Kidney glomerular epithelial cell (primary cell): ENCODE measurements at places on chromosomes 12 and 14.

DNA sequence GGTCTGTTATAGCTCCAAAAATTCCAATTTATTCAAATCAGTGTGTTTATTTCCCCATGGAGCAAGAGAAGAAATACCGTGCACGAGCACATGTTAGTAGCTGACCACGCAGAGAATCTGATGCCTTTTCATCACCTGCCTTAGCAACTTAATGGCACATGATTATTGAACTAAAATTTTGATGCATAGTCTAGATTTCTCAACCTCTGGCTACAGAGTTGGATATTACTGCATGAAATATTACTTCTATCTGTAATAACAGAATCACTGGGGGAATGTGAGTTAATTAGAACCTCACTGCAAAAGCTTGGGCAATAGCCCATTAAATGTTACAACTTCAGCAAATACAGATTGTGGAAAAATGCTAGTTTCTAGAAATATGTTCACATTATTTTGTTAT is 335.8 kb downstream of the FLRT2 start:
- no peak for DNase-seq

DNA sequence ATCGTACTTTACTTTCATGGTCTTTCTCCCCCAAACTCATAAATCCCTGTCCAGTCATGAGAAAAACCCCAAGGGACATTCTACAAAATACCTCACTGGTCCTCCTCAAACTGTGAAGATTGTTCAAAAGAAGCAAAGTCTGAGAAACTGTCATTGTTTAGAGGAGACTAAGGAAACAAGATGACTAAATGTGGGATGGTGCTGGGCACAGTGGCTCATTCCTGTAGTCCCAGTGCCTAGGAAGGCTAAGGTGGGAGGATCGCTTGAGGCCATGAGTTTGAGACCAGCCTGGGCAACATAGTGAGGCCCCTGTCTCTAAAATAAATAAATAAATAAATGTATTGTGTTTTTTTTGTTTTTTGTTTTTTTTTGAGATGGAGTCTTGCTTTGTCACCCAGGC is 74.2 kb upstream of the SCAF11 start:
- DNase-seq, result no peak

DNA sequence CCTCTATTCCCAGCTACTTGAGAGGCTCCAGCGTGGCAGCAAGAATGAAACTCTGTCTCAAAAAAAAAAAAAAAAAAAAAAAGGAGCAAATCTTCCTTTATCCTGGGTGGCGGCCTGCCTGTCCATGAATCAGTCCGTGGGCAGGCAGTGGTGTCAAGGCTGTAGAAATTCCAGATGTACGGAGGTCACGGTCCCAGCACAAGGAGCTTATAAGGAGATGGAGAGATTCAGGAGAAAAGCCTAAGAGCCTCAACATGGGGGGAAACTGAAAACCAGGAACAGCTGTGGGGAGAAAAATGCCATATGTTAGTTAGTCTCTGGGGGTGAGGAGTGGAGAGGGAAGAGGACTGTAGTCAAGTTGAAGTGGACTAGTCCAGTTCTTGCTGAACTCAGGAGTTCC is 130.5 kb upstream of the CRY1 start:
- no peak for DNase-seq

DNA sequence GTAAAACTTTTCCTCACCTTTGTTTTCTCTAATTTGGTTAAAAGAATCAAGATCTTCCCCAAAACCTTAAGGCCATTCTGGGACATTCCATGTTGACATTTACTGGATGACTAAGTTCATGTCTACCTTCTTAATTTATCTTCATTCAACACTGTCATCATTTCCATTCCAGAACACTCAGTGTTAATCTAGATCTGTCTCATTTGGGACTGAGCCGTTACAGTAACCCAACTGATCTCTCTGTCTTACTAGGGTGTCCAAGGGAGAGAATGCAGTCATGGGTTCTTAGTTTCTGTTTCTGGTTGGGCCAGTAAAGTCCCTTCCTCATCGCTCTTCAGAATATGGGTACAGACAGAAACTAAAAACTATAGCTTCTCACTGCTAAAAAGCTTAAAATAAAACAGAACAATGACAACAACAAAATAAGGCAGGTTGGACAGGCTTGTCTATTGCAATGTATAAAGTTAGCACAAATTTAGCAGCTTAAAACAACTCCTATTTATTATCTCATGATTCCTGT is 144.8 kb downstream of the ASCL1 start:
- no peak for DNase-seq

DNA sequence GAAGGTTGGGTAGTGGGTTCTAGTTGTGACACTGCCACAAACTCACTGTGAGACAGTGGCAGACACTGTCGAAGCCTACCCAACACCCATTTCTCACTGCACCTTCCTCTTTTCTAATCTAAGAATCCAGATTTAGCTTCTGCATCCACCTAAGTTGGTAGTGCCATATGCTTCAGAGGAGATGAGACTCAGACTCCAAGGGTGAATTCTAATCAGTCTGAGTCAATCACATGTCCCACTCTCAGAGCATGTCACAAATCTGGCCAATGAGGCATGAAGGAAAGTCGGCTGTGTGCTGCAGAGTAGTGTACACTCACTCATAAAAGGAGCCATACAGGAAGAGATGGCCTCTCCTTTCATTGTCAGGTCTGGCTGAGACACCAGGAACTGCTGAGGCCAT is 102.1 kb upstream of the RAP1B start:
- peak; percentile 31 for DNase-seq

- DNase-seq, result no peak
Measured at GRCh38 chr12:56932146-56932545, 2.1 kb downstream of the SDR9C7 start.
